ENCODE measurements at places on chromosomes 3 and 15.

DNA sequence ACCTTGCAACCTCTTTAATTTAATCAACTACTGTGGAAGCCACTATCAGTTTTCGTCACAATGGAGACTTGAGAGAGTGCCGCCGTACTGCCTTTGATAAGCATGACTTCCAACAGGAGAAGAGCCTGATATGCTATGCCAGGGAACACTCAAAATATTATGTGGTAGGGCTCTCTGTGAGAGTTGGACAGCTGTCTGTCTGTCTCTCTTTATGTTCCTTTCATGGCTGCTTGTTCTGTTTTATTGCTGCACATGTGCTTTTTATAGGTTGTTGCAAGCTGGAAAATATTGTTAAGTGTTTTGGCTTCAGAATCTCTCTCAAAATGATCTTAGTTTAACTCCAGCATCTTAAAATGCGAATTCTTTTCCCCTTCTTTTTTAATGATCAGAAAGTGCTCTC is 249.4 kb upstream of the RARB start:
- no peak for DNase-seq

GRCh38 chr3:16415911-16416476 is 97.5 kb downstream of the RFTN1 start:
- DNase-seq: no peak

DNA sequence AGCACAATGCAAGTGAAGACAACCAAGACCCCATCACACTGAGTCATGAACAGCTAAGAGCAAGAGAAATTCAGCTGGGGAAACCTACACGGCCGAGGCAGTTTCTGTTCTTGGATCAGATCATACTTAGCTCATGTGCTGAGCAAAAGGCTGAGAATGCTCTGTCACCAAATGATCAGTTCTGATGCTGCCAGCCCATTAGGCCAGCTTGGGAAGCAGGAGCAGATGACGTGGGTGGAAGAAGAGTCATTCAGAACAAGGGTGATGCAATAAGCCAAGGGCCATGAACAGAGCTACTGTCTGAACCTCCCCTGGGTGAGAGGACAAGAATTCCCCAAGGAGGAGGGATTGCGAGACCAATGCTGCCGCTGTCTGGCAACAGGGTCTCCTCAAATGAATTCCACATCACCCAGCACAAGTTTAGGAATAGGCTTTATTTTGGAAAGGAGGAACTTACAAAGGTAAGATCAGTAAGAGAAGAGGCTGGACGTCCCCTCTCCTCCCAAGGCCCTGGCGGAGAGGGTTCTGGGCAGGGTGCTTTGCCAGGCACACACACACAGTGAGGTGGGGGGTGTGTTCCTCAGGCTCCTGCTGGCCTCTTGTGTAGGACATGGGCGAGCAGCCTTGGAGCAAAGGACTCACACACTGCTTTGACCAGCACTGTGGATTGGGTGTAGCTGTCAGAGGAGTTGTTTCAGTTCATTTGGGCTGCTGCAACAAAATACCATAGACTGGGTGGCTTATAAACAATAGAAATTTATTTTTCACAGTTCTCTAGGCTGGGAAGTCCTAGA is 65.6 kb upstream of the CTXND1 start:
- no peak for DNase-seq

GRCh38 chr15:92602267-92602593 is 53.3 kb downstream of the FAM174B start:
- no peak for DNase-seq

DNA sequence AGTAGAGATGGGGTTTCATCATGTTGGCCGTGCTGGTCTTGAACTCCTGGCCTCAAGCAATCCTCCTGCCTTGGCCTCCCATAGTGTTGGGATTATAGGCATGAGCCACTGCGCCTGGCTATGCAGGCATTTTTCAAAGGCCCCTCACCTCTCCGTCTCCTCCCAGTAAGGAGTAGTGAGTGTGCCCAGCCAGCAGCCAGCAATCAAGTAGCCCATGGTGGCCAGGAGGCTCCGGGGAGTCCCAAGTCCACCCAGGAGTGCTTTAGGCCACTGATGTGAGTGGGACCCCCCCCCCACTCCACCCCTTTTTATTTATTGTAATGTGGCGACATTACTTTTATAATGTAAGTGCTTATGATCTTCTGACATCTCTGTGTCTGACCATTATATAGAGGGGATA is 8.1 kb downstream of the ISG20 start:
- peak; percentile 79 for DNase-seq

GRCh38 chr3:53216723-53217122 is 39.1 kb downstream of the TKT start:
- no peak for DNase-seq

Measured in lower leg skin (tissue), 4 donors.